ENCODE measurements at places on chromosomes 3 and 15. TPM values are rescaled to one million over a fixed set of nuclear protein-coding genes. Genes with fewer than 3 reads are reported as not detected.
A peak's percentile ranks its signal among the peaks of the same experiment; 100 is the strongest.

DNA sequence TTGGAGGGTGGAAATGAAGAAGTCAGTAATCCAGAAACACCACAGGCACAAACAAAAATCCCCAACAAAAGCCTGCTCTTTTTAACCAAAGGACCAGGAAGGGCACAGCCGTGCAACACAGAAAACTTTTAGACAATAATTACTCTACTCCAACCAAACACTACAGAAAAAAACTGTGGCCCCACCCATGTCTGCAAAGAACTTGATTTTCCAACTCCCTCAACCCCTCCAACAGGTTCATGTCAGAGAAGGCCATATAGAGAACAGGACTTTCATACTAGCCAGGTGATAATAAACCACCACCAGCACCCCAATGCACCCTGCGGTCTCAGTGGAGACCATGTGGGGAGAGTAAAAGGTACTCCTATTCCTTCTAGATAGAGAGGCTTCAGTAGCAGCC lies 16.8 kb downstream of the PHC3 start:
- no peak overlapping the region for H3K4me3 ChIP-seq
- H3K36me3 ChIP-seq = peaks cover 23% of the 10 kb centered on the region
- H3K27ac ChIP-seq = no peak overlapping the region

GRCh38 chr15:86865920-86866319 lies 786.2 kb downstream of the AGBL1 start:
- H3K36me3 ChIP-seq = no peaks in the 10 kb centered on the region
- DNase-seq = no peak
- H3K4me3 ChIP-seq = no peak overlapping the region
- no peaks in the 10 kb centered on the region for H3K27me3 ChIP-seq

- H3K4me3 ChIP-seq = no peak overlapping the region
- no peak overlapping the region for H3K27ac ChIP-seq
- no peaks in the 10 kb centered on the region for H3K27me3 ChIP-seq
- no peak for DNase-seq
- no peaks in the 10 kb centered on the region for H3K4me1 ChIP-seq
These were observed 57.0 kb upstream of the NR2F2 start for GRCh38 chr15:96273317-96274086.

DNA sequence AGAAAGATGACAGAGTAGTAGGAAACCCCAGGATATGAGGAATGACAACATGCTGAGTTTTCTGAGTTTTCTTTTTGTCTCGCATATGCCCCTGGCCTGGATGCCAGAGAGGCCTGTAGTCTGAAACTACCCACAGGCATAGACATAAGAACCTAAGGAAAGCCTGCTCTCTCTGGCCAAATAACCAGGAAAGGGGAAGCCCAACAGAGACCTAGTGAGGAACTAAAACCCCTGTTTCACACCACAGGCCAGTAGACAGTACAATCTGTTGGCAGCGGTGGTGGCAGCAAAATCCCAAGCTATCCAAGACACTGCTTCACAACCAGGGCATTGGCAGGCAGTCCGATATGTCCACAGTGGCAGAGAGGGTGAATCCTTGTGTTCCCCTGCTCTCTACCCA lies 55.0 kb upstream of the DCP1A start:
- no peaks in the 10 kb centered on the region for H3K36me3 ChIP-seq
- no peaks in the 10 kb centered on the region for H3K4me1 ChIP-seq
- DNase-seq = no peak
- no peak overlapping the region for H3K4me3 ChIP-seq

GRCh38 chr3:38587548-38588131 lies 61.8 kb downstream of the SCN5A start:
- no peak for DNase-seq
- H3K4me3 ChIP-seq = no peak overlapping the region
- H3K4me1 ChIP-seq = no peaks in the 10 kb centered on the region
- no peaks in the 10 kb centered on the region for H3K36me3 ChIP-seq
- no peaks in the 10 kb centered on the region for H3K27me3 ChIP-seq

Gene GOLGA8J
- not detected for total RNA-seq

Gene GCNT3
- not detected for total RNA-seq

- no peak overlapping the region for H3K4me3 ChIP-seq
- no peaks in the 10 kb centered on the region for H3K4me1 ChIP-seq
- DNase-seq = no peak
- H3K27me3 ChIP-seq = no peaks in the 10 kb centered on the region
These were observed 9.0 kb downstream of the PPM1M start for GRCh38 chr3:52254608-52255007.

Gene TERC
- 47.5 TPM for total RNA-seq

DNA sequence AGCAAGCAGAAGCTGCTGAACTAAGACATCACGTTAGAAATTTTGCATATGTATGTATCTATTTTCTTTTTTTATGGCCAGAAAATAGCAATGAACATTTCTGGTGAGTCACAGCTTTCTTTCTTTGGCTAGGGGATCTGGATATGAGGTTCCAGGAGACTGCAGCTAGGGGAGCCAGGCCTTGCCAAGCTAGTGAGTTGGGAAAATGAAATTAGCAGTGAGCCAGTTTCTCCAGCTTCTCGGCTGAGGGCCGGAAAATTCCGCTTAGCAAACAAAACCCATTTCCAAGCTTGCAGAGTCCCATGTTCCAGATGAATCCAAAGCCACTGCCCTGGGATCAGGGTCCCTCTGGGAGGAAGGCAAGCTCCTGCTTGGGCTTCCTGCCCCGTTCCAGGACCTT lies 137.6 kb downstream of the SRGAP3 start:
- H3K4me1 ChIP-seq = no peaks in the 10 kb centered on the region
- H3K4me3 ChIP-seq = no peak overlapping the region
- no peaks in the 10 kb centered on the region for H3K27me3 ChIP-seq
- DNase-seq = no peak

DNA sequence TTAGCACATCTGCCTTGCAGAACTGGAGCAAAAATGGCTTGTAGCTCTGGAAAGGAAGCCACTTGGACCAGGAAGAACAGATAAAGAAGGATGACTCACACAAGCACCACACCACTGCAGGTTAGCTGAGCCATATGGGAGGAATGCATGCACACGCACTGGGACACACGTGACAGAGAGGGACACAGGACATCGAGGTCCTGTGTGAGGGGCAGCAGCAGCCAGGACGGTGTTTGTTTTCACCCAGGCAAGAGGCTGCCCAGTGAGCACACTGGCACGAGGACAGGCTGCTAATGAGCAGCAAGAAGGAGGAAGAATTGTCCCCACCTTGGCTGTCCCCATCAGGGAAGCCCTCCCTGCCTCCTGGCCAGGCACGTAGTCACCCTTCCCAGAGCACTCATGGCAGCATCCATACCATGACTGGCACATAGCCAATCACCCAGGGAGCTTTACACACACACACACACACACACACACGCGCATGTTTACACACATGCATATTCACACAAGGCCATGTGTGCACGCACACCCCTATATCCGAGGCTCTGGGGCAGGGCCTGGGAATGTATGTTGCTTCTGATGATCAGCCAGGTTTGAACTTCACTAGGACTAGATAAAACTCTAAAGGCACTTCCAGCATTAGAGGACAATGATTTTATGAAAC lies 24.0 kb upstream of the SPTBN5 start:
- no peak overlapping the region for H3K4me3 ChIP-seq
- H3K27me3 ChIP-seq = no peaks in the 10 kb centered on the region
- H3K27ac ChIP-seq = no peak overlapping the region
- no peaks in the 10 kb centered on the region for H3K4me1 ChIP-seq

DNA sequence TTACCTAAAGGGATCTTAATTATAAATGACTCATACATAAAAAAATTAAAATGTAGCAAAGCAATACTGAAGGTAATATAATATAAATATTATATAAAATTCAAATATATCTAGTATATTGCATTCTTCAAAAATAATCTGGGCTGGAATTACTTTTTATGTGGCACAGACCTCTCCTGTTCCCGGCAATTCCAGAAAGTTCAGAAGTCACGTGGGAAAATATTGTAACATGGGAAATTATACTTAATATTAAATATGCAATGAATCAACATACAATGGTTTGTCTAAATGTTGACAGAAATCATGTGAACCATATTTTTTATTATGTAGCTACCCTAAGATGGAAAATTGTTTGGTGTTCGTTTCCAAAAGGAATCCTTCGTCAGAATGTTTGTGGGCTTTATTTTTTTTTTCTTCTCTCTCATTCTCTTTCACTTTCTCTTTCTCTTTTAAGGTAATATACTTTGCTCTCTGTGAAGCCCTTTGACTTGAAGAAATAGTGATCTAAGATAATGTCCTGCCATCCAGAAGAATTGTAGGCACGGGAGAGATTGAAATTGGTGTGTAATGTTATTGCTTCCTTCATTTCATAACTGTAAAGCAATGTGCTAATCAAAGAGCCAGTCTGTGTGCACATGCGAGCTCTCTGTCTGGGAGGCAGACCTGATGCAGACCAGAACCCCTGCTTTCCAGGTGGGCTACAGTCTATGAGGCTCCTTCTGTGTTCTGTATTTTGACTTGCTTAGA lies 559.4 kb downstream of the NR2F2 start:
- H3K4me1 ChIP-seq = peaks cover 57% of the 10 kb centered on the region
- H3K27ac ChIP-seq = no peak overlapping the region
- no peaks in the 10 kb centered on the region for H3K36me3 ChIP-seq
- H3K4me3 ChIP-seq = no peak overlapping the region
- H3K27me3 ChIP-seq = no peaks in the 10 kb centered on the region

DNA sequence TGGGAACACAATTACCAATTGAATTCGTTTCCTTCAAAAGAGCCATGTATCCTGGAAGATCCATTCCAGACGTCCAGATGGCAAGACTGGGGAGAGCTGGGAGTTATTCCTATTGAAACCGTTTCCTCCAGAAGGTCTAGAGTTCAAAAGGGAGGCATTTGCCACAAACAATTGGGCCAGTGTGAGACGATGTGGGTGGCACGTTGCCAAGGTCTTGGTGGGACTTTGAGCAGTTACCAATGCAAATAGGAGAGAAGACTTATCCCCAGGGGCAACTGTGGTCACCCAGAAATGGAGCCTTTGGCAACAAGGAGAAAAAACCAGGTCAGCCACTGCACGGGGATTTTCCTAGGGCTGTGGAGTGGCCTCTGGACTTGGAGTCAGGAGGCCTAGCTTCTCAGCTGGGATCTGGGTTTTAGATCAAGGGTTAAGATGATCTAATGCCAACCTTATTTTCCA lies 29.6 kb upstream of the TLE3 start:
- no peak for DNase-seq
- H3K4me3 ChIP-seq = no peak overlapping the region
- H3K27me3 ChIP-seq = no peaks in the 10 kb centered on the region
- no peaks in the 10 kb centered on the region for H3K4me1 ChIP-seq
- no peaks in the 10 kb centered on the region for H3K36me3 ChIP-seq

- H3K36me3 ChIP-seq = no peaks in the 10 kb centered on the region
- no peak overlapping the region for H3K27ac ChIP-seq
- DNase-seq = no peak
- H3K27me3 ChIP-seq = no peaks in the 10 kb centered on the region
- H3K4me1 ChIP-seq = no peaks in the 10 kb centered on the region
- no peak overlapping the region for H3K4me3 ChIP-seq
These were observed 14.9 kb downstream of the CHST2 start for GRCh38 chr3:143134471-143134870.

DNA sequence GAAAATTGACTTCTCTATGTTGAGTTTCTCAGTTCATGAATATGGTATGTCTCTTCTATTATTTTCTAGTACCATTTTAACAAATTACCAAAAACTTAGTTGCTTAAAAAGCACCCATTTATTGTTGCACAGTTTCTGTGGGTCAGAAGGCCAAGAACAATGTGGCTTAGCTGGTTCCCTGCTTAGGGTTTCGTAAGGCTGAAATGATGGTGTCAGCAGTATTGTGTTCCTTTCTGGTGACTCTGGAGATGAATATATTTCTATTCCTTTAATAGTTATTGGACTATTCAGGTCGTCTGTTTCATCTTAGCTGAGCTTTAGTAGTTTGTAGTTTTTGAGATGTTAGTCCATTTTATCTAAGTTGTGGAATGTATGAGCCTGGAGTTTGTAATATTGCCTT lies 44.9 kb downstream of the IL1RAP start:
- DNase-seq = no peak
- H3K27ac ChIP-seq = no peak overlapping the region
- H3K4me3 ChIP-seq = no peak overlapping the region

- H3K27me3 ChIP-seq = no peaks in the 10 kb centered on the region
- H3K4me1 ChIP-seq = peaks cover 8% of the 10 kb centered on the region
- H3K36me3 ChIP-seq = peaks cover 4% of the 10 kb centered on the region
- no peak overlapping the region for H3K4me3 ChIP-seq
These were observed 2.0 kb downstream of the NDUFB5 start for GRCh38 chr3:179606534-179607085.

Gene ITIH1
- total RNA-seq = not detected

GRCh38 chr15:68275165-68275746 lies 2.3 kb upstream of the FEM1B start:
- H3K4me3 ChIP-seq = no peak overlapping the region
- H3K27ac ChIP-seq = no peak overlapping the region
- no peak for DNase-seq
- no peaks in the 10 kb centered on the region for H3K27me3 ChIP-seq
- H3K36me3 ChIP-seq = no peaks in the 10 kb centered on the region
- H3K4me1 ChIP-seq = peaks cover 31% of the 10 kb centered on the region

DNA sequence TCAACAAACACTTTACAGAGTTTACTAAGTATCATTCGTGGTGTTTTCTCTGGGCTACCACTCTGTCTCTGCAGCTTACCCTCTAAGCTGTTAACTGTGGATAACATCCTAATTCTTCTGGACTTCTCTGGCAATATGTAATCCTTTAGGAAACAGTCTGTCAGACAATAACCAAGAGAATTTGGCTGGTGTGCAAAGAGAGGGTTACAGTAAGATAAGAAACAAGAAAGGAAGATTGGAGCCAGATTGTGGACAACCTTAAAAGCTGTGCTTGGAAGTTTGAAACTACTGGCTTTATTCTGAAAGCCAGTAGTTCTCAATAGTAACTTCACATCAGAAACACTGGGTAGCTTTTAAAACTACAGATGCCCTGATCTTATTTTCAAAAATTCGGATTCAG lies 778 bp downstream of the ARL6 start:
- H3K27ac ChIP-seq = no peak overlapping the region
- no peak for DNase-seq
- peaks cover 23% of the 10 kb centered on the region for H3K4me1 ChIP-seq
- no peaks in the 10 kb centered on the region for H3K27me3 ChIP-seq
- no peaks in the 10 kb centered on the region for H3K36me3 ChIP-seq

DNA sequence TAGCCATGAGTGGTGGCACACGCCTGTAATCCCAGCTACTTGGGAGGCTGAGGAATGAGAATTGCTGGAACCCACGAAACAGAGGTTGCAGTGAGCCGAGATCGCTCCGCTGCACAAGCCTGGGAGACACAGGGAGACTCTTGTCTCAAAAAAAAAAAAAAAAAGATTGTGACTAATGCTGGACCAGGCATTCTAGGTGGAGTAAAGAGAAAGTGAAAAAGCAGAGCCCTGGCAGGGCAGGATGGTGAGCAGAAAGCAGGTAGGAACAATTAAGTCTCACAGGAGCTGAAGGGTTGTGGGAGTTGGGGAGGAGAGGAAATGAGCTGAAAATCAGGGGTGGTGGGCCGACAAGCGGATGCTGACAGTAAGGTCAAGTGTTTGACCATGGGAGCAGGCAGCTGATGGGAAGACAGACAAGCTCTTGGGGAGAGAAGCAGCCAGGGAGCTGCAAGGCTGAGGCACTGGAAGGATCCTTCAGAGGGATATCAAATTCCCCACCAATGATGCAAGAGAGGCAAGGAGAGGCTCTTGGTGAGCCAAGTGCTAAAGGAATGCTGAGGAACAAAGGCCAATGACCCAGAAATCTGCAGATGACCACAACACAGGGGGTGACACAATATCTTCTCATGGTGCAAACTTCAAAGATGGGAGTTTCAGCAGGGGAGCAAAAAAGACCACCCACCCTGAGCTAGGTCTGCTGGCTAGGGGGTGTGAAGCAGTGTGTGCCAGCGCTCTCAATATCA lies 251.1 kb downstream of the ULK4 start:
- H3K4me1 ChIP-seq = no peaks in the 10 kb centered on the region
- DNase-seq = peak; percentile 25
- no peak overlapping the region for H3K4me3 ChIP-seq
- no peak overlapping the region for H3K27ac ChIP-seq
- no peaks in the 10 kb centered on the region for H3K27me3 ChIP-seq
- no peaks in the 10 kb centered on the region for H3K36me3 ChIP-seq
